SW 1271 (cell line): ENCODE measurements at places on chromosomes 6 and 20.

- DNase-seq, result no peak
These were observed 78.2 kb upstream of the ARID1B start for GRCh38 chr6:156699017-156699421.

DNA sequence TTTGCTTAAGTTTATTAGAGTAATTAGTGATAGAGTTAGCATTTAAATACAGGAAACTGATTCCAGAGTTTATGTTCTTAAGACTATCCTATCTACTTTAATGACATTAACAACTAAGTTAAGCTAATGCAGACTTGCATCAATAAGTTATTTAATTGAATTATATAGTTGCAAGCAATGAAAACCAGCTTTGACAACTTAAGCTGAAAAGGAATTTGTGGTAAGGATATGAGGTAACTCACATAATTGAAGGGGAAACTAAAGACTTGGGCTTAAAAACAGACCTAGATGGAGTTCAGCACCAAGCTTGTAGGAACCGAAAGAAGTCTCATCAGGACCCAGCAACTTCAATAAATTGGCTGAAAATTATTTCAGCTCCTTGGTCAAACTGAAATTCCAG is 222.3 kb downstream of the IBTK start:
- DNase-seq, result no peak

- DNase-seq, result peak; percentile 69
These were observed 33.0 kb upstream of the POU5F1 start for GRCh38 chr6:31203345-31203979.

- DNase-seq, result no peak
These were observed 209.0 kb upstream of the RSPO3 start for GRCh38 chr6:126909493-126909892.

DNA sequence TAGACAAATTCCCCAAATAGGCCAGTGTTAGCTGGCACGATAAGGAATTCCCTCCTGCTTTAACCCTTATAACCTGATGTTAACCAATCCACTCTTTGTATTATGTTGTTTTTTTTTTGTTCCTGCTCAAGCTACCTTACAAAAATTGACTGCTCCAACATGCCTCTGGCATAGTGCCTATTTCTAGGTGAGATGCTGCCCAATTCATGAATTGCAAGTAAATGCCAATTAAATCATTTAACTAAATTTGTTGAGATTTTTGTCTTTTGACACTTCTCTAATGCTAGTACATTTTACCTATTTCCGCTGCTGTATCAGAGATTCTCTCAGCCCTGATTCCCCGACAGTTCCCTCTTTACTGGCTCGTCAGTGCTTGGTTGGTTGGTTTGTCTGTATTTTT is 66.5 kb downstream of the HECA start:
- DNase-seq, result no peak

- no peak for DNase-seq
These were observed 7.0 kb upstream of the NKAIN4 start for GRCh38 chr20:63261060-63261794.

GRCh38 chr6:138957484-138957883 is 30.6 kb downstream of the REPS1 start:
- DNase-seq, result no peak

DNA sequence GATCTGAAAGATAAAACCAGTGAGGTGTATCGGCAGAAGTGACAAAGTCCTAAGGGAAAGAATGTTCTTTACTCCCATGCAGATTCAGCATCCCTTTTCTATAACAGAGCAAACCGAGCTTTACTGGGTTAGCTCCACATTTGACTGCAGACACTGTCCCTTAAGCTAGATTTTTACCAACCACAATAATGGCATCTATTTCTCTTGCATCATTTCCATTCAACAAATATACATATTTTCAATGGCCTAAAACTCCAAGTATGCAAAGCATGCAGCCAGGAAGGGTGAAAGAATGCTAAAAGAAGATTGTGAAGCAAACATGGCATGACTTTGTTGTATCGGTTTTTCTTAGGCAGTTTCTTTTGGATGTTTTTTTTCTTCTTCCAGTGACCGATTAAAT is 255.4 kb downstream of the OGFRL1 start:
- peak; percentile 42 for DNase-seq

DNA sequence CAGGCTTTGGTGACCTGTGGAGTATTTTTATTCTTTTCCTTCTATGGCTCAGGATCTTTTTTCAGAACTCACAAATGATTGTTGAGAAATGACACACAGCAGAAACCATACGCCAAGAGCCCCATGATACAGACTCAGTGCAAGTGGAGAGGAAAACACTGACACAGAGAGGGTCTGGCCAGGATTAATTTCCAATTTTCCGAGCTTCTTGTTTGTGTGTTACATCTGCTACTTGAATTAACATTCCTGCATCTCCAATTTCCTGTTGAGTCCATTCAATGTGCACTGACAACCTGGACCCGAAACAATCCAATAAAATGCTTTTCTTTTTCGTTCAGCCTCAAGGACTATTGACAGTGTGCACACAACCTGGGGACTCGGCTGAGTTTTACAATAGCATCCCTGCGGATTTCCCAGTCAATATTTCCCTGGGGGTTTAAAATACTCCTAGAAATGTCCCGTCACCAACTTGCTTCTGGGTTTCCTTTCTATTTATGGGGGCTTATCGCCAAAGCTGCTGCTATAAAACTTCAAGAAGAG is 4.9 kb upstream of the MLN start:
- DNase-seq, result no peak

DNA sequence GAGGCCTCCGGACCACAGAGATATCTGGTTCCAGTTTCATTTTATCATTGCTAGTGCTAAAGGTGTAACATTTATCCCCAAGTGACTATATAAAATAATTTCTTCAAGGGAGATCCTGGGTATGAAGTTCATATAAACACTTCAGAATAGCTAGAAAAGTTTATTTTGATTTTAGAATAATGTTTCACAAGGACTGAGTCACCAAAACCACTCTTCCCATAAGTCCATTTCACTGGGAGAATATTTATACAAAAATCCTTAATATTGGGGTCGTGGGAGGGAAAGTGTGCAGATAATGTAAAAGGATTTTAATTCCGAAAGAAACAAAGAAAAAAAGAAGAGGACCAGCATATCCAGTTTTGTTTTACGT is 128.1 kb downstream of the ISM1 start:
- DNase-seq, result no peak

DNA sequence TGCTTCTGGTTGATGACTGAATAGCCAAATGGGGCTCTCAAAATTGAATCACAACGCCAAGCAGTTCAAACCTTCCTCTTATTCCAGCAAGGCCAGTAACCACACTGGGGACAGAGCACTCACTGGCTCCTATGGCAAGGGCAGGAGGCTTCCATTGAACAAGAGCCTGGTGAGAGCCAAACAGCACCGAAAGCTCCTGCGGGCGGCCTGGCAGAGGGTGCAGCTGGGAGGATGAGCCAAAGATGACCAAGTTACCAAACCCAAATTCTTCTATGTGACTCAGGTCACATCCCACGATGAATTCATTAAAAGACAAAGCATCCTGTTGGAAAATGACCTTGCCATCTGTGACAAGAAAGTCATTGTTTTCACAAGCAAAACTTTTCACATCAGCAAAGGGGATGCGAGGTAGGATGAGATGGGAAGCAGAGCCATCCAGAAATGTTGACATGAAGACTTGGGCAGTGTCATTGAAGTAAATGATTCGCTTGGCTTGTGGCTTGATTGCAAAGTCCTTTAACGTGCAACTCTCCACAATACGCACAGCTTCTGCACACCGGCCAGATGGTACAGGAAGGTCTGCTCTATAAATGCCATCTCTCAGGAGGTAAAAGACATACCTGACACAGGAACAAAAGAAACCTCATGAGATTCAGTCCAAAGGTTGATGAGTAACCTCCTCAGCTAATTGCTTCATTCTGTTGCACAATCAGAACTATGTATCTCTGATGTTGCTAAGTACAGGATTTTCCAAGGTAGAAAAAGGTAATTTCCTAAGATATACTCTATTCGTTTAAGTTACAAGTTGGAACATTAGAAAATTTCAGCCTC is 36.3 kb downstream of the ROS1 start:
- no peak for DNase-seq

GRCh38 chr6:63816401-63816981 is 180.9 kb downstream of the PHF3 start:
- no peak for DNase-seq

DNA sequence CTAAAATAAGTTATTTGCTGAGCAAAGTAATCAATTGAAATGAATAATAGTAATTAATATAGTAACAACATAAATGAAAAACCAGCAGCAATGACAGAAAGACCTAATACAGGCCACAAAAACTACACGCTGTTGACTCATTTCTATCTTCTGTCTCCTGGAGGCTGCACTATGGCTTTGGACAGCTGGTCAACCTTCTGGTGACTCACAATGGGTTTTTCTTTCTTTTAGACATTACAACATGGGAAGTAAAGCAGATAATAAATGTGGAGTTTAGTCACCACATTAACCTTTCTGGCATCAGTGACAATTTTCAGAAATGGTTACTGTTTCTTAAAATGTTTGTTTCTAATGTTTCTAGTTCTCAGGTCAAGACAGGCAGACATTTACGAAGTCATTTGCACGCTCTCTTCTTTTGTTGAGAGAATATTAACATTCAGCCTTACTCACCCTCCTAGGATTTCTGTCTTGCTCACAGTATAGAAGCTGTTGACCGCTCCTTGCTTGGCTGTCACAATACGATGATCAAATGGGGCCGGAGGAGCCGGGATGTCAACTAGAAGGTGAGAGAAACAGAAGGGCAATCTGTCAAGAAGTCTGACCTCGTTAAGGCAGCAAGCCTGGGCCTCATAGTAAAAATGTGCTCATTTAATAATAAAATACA is 62.2 kb downstream of the MYLK4 start:
- no peak for DNase-seq

DNA sequence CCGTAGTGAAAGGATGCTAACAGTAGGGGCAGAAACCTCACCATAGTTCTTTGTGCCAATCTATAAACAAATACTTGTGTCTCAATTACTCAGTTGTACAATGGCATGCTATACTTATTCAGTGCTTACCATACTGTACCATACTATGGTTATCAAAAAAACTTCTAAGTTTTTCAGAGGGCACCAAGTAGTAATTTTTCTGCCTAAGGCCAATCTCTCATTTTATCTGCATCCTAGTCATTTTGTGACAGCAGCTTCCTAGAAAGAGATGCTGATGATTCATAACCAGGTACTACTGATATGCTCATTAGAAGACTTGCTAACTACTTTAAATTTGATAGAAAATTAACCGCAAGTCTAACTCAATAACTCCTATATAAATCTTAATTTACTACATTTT is 42.9 kb downstream of the TMEM244 start:
- DNase-seq, result no peak

DNA sequence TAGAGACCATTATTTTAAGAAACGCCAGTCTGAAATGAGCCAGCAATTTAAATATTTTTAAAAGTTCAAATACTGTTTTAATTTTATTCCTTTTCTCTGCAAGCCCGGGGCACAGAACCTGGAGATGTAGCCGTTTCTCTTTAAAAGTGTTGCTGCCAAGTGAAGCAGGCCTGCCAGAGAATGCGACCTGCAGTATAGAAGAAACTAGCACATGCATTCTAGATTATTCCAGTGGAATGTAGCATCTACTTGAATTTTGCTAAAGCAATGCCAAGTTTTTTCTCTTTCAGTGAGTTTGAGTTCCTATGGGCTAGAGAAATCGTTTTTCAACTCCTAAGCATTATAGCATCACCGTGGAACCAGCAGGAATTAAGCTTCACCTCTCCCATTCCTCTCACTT is 101.3 kb downstream of the QRSL1 start:
- DNase-seq, result no peak

GRCh38 chr20:58621906-58622548 is 29.1 kb upstream of the STX16 start:
- DNase-seq, result no peak

- peak; percentile 41 for DNase-seq
These were observed 198.9 kb downstream of the MTFR2 start for GRCh38 chr6:136051140-136051775.

DNA sequence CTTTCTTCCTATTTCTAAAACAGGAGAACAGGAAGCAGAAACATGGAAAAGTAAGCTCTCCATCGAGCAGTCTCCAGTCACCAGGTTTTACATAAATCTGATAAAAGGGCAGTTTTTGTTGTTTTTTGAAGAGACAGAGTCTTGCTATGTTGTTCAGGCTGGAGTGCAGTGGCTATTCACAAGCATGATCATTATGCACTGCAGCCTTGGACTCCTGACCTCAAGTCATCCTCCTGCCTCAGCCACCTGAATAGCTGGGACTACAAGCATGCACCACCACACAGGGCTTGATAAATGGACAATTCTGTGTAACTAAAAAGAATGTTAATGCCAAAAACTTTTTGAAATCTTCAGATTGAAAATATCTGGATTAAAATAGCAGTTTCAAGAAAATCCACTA is 23.8 kb downstream of the SAMHD1 start:
- DNase-seq, result no peak

GRCh38 chr6:36752187-36752885 is 54.7 kb downstream of the RAB44 start:
- DNase-seq, result no peak

DNA sequence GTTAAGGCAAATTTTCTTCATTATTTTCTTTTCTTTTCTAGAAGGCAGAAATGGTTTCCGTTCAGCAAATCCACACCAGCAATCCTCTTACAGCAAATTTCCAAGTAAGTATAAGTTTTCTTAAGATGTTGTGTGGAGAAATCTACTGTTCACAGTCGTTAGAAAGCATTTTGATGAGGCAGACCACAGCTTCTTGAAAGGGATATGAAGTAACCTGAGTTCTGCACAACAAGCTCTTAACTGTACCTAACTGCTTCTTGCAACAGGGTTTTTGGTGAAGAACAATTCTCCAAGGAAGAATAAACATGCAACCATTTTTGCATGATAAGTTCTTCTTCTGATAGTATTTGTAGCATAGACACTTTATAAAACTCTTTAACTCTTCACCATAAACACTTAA is 45.3 kb upstream of the STXBP5 start:
- DNase-seq, result no peak

DNA sequence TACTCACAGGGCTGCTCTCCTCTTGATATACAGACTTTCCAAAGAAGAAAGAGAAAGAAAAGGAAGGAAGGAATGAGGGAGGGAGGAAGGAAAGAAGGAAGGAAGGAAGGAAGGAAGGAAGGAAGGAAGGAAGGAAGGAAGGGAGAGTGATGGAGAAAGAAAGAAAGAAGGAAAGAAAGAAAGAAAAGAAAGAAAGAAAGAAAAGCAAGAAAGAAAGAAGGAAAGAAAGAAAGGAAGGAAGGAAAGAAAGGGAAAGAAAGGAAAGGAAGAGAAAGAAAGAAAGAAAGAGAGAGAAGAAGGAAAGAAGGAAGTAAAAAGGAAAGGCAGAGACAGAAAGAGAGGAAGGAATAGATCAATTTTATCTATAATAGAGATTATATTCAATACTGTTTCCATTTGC is 1257.4 kb downstream of the EPHA7 start:
- DNase-seq, result no peak
